ENCODE measurements at places on chromosomes 12 and 14.

- DNase-seq, result no peak
These were observed 164.9 kb downstream of the CCDC91 start for GRCh38 chr12:28355161-28355560.

DNA sequence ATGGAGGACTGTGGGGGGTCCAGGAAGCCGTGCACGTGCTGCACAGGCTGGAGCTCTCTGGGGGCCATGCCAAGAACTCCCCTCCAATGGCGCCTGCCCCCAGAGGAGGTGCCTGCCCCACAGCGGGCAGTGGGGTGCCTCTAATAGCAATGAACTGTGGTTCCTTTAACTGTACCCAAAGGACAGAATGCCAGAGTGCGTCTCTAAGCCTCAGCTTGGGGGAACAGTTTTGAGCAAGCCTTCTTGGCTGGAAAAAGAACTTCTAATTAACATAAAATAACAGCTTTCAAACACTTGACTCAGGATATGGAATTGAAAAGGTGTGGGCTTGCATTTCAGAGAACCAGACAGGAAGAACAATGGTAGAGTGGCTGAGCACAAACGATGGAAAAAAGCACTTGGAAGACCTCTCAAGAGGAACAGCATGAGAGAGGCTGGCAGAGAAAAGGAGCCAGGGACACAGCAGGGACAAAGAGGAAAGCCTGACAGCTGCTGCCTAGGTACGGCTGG, 195.6 kb downstream of the TTC7B start:
- no peak for DNase-seq

GRCh38 chr14:93110856-93111419, 4.8 kb downstream of the ITPK1 start:
- DNase-seq, result no peak

DNA sequence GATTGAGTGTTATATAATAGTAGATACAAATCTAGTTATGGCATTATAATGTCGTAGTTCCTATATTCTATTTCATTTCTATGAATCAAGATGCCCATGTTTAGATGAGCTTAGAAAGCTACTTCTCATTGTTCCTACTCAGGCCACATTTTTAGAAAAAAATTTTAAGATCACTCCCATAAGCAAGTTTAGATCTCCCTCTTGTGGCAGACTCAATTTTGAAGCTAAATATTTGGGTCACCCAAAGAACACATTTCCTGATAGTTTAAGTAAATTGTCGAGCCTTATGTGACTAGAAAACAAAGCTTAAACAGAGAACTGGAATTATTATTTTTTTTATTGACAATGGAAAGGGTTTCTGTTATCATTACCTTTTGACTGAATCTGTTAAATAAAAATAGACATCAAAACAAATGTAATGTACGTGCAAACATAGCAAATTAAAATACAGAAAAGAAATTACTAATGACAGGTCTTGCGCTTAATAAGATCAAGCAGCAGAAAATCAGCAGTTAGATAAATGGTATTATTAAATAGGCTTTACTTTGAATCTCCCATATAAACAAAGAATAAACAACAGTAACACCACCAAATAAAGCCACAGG, 180.2 kb downstream of the ACSS3 start:
- no peak for DNase-seq

- DNase-seq, result no peak
These were observed 279.7 kb upstream of the SOX5 start for GRCh38 chr12:24229031-24229700.

DNA sequence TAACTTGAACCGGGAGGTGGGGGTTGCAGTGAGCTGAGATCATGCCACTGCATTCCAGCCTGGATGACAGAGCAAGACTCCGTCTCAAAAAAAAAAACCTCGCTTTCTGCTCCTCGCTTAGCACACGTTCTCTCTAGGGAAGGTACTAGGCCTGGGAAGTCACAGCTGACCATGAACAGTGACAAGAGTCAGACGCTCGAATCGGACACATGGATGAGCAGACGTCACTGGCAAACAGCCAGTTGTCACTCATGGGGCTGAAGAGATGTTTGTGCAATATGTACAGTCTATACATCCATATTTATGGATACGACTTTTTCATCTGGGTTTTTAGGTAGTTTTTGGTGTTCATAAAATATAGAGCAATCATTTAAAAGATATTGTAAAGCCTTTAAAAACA, 19.4 kb downstream of the TCHP start:
- DNase-seq, result no peak

- DNase-seq, result no peak
These were observed 39.9 kb downstream of the MYO1H start for GRCh38 chr12:109387425-109388166.

DNA sequence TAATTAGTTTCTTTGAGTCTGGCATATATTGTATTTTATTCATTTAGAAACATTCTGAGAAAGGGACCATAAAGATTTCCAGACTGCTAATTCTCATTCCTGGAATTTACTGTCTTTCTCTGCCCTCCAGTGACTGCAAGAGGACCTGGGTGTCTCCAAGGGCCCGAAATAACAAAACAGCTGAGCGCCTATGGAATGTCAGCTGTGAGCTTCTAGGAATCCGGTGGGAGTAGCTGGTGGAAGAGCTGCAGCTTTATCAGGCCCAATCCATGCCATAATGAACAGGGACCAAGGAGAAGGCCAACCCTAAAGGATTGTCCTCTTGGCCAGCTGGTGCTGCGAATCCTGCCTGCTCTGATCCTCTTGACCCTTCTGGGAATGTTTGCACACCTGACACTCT, 31.9 kb downstream of the RDH12 start:
- DNase-seq, result no peak

DNA sequence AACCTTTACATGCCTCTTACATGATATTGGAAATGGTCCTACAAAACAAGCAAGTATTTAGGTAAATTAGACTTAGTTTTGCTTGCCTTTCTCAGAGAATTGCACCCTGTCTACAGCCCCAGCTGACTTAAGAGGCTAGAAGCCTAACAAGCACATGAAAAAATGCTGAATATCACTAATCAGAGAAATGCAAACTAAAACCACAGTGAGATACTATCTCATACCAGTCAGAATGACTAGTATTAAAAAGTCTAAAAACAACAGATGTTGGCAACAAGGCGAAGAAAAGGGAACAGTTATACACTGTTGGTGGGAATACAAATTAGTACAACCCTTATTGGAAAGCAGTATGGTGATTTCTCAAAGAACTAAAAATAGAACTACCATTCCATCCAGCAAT, 103.8 kb downstream of the EGLN3 start:
- no peak for DNase-seq

DNA sequence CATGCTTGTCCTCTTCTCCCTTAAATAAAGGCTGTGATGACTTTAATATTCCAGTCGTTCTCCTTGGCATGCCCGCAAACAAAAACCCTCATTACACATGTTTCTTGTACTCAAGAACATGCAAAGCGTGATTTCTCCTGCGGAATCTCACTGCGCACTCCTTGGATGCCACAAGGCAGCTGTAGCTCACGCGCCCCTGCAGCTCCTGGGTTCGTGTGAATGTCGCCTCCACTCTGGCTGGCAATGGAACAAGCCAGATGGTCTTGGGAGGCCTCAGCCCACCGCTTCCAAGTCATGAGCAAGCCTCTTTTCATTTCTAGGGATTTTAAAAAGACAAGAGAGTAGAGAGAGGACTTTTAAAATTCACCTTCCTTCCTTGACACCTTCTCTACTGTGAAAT, 403.8 kb downstream of the PCNX1 start:
- no peak for DNase-seq

DNA sequence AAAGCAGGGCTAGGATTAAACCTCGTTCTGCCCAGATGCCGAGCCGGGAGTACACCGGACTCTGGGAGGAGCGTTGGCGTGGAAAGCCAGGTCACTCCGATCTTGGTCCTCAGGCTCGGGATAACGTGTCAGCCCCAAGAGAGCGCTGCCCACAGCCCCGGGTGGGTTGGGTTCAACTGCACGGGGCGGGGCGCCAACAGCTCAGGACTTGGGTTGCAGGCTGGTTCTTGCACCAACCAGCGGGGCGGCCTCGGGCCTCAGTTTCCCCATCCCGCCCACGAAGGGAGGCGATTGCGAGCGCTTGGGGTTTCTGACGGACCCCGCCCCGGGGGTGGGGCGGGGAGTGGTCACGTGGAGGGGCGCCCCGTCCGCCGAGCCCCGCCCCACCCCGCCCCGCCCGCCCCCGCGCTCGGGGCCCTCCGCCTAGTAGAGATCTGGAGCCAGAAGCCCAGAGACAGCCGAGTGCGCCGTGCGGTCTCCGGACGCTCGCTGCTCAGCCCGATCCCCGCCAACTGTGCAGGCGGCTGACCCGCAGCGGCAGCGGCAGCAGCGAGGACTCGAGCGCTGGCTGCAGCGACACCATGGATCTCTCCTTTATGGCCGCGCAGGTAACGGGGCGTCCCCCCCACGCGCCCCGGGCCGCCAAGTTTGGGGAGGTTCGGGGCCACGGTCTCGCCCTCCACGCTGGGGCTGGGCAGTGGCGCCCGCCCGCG, at the start of gene C14orf132:
TSS of gene C14orf132 (plus strand) at position 443 of the 713 bp plus-strand sequence. CDS start at position 582, 139 bp downstream.
- DNase-seq, result no peak

- no peak for DNase-seq
These were observed 52.2 kb upstream of the SRP54 start for GRCh38 chr14:34930591-34931091.

- no peak for DNase-seq
These were observed 129.2 kb upstream of the ARHGAP5 start for GRCh38 chr14:31947680-31948595.

DNA sequence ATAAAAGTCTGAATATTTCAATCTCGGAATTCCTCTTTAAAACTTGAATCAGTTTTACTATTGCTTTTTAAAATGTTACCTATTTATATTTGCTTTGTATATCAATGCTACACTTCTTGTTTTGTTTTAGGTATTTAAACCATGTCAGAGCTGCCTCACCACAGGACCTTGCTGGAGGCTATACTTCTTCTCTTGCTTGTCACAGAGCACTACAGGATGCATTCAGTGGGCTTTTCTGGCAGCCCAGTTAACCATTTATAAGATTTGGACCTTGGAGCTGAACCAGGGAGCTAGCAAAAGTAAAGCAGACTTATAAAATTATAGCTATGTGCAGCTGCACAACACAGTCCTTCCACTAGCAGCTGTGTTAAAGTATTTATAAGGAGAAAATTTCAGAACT, 12.8 kb downstream of the TRMT5 start:
- DNase-seq, result no peak

DNA sequence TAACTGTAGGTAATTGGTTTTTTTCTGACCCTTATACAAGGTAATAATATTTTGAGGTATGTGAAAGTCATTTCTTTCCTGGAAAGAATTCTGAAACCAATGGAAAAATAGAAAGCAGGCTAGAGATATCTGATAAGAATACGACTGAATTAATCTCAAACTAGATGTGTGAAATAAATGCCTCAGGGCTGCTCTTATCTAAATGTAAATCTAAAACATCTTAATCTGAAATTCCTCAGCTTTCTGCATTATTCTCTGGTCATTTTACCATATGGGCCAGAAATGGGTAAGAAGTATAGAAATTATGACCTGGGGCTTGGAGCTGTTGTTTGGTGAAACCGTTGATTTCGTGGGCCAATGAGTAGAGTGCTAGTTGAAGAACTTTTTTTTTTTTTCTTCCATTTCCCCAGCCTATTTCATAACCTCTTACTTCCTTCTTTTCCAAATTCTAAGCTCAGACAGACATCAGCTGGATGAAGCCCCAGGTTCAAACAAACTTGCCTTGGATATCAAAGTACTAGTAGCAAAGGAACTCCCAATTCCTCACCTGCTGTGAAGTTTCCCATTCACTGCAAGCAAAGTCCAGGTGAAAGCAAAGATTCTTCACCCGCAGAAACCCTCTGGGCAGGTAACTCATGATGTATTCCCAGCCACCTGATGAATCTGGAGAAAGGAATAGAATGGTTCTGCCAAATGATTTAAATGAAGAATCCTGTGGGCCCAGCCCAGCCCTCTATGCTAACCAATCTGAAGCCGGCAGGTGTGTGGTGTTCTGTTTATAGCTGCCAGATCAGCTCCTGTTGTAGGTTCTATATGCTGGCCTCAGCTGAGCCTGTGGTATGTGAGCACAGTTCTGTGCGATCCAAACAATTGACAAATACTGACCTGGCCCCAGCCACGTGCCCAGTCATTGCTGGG, 9.7 kb upstream of the FOS start:
- no peak for DNase-seq

DNA sequence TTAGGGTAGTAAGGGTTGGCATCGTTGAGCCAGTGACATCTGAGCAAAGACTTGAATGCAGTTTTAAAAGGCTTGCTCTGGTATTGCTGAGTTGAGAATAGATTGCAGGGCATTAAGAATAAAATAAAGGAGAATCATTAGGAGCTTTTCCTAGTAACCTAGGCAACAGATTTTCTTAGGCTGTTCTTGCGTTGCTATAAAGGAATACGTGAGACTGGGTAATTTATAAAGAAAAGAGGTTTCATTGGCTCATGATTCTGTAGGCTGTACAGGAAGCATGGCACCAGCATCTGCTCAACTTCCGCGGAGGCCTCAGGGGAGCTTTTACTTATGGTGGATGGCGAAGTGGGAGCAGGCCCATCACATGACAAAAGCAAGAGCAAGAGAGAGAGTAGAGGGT, 97.4 kb downstream of the RAD51B start:
- DNase-seq, result no peak

DNA sequence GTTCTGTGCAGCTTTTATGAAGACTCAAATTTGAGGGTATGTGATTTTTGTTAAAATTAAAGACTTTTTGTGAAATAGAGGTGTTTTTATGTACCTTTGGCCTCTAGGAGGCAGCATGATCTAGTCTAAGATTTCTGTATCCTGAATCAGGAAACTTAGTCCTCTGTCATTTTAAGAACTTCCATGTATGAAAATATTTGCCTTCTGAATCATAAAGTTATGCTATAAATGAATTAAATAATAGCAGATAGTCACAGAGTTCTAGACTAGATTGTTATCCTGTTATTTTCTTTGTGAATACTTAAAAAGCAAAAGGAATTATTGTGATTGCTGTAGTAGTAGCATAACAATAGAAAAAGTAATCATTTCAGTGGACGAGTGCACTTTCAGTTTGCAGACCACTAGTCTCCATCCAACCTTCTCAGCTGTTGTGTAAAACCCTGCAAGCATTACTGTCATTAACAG, 56.3 kb downstream of the FGD4 start:
- DNase-seq, result no peak

DNA sequence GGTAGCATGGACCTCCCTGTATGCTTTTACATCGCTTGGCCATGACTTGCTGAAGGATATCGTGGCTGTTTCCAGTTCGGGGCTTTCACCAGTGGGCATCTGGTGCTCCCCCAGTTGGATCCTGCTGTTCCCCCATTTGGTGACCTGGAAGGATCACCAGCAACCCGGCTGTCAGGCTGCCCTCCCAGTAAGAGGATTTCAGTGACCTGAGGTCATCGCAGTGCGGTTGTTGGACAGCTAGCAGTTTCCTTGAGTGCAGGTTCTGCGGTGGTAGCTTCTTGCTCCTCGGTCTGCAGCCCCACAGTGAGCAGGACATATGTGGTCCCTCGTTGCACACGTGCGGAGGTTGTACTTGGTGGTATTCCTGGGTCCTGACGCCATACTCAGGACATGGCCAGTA, 58.7 kb downstream of the TMEM132C start:
- DNase-seq, result no peak

GRCh38 chr14:33704481-33704880, 246.4 kb downstream of the EGLN3 start:
- no peak for DNase-seq

DNA sequence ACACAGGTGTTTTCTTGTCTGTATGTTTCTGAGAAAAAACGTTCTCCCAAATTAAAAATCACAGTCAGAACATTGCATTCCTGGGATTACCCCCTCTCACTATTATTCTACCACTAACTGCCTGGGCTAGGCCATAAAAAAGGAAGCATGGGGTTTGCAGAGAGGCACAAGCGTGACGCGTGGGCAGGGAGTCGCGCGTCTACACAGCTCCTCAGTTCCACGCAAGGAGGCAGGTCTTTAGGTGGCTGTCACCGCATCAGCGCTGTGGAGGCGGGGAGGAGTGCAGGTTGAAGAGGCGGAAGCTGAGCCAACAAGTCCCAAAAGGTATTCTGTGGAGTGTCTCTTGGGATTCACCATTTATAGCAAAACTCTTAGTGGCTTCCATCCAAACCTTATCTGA, 109.9 kb downstream of the RIMBP2 start:
- DNase-seq, result no peak
